Endothelial cell of umbilical vein (primary cell): ENCODE measurements at places on chromosomes 2 and 18. TPM values are rescaled to one million over a fixed set of nuclear protein-coding genes. Genes with fewer than 3 reads are reported as not detected.

DNA sequence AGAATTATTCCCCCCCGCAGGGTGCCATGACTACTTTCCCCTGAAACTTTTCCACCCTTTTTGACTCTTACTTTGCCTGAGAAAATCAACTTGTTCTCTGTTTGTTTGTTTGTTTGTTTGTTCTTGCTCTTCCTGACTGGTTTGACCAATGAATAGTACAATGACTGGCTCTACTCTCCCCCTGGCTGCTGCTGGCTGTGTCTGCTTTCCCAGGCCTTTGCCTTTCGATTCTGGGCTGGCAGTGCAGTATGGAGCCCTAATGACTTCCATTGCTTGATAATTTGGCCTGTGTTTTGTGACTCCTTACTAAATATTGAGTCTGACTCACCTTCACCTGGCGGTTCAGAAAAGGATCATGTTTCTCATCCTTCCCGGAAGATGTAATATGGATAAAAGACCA lies 241.1 kb downstream of the TMEM182 start:
- DNase-seq = no peak

GRCh38 chr2:180695586-180696401 lies 284.6 kb upstream of the UBE2E3 start:
- no peak for DNase-seq

DNA sequence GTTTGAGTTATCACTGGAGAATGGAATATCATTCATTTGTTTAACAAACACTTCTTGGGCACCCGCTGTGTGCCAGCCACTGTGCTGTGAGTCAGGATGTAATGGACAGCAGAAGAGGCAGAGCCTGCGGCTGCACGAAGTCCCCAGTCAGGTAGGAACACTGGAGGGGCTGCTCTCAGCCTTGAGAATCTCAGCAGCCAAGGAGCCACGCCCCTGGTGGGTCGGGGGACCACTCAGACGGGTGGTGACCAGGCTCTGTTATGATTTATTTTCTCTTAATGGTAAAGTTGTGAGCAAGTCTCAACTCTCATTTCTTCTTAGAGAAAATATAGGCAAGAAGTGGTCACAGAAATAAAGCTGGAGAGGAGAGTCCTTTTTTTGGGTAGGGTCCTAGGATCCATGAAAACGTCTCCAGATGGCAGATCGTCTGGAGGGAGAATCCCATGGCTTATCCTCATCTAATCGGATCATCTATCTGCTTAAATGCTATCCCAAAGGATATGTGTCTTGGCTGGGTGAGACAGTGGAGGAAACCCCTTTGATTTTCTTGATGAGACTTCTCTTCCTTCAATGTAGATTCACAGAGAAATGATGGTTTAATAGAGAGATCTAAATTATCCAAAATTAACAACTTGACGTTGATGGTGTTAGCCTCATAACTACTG lies 129.1 kb upstream of the LGALSL start:
- DNase-seq = no peak

DNA sequence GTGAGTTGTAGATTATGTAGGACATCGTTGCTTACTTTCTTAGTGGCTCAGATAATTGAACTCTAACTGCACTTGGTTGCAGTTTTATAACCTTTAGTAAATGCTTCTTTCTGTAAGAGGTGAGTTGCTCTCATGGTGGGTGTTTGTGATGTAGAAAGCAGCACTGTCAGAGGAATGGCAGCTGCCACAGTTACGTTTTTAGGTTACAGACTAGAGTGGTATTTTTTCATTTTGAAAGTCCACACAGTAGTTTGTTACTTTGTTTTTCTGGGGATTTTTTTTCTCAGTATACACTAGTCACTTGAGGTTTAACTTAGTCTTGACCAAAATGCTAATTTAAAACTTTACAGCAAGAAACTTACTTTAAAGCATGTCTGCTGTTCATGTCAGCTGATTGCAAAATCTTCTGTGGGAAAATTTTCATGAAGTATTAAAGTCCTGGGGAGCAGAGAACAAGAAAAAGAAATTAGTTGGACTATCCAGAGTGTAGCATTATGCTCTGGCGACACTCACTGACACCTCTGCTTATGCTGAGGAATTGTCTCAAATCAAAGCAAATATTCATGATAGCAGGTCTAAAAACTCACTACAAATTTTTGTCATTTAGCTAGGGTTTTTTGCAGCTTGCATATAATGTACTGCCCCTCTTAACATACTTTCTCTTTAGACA lies 14.8 kb downstream of the AFTPH start:
- no peak for DNase-seq

- no peak for DNase-seq
Measured at GRCh38 chr2:184637781-184638180, 39.5 kb downstream of the ZNF804A start.

- no peak for DNase-seq
Measured at GRCh38 chr18:68865021-68865420, 67.1 kb downstream of the CCDC102B start.

GRCh38 chr2:202355993-202356505 lies 20.1 kb upstream of the BMPR2 start:
- DNase-seq = no peak

DNA sequence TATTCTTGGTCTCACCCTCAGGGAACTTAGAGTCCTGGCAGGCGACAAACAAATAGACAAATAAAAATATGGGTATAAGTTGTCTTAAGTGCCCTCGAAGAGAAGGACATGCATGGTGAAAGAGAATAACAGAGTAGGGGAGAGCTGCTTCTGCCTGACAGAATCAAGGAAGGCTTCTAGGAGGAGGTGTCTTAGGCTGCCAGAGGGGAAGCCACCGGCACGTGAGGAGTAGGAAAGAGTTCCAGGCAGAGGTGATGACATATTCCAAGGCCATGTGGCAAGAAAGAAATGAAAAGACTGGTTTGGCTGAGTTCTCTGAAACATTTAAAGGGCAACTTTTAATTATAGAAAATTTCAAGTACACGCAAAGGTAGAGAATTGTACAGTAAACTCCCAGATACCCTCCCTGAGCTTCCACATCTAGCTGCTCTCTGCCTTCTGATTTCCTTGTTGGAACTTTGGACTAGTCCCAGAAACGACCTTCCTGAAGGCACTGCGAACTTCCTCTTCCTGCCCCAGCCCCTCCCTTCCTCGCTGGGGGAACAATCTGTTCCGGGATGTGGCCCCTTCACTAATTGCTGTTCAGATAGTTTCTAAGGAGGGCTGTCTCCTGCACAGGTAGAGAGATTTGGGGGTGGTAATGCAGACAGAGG lies 91.7 kb downstream of the DYSF start:
- DNase-seq = peak; percentile 31

- DNase-seq = no peak
Measured at GRCh38 chr2:226063704-226064440, 664.4 kb downstream of the NYAP2 start.

DNA sequence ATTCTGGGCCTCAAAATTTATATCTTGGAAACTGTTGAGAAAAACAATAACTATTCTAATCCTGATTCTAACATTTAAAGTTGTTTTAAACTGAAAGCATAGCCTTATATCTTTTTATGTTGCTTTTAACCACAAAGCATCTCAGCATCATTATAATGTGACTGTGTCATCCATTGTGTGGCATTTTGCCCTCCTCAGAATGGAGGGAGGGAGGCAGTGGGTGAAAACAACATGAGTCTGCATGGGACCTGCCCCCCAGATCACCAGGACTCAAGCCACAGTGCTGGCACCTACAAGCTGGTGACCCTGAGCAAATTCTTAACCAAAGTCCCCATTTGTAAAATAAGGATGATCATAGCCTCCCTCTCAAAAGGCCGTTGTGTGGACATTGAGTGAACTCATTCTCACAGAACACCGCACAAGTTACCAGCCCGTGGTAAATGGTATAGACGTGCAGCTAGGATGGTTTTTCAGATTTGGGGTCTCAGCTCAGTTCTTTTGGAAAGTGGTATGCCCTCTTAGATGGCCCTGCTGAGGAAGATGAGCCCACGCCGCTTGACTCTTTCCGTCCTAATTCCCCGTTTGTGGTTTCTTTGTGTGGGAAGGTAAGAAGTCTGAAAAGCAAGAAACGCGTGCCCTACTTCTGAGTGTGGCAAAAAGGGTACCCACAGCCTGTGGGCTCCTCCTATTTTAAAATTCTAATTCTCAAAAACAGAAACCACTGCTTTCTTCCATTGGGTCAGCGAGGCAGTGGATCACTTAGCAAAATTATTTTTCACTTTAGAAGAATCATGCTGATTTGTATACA lies 305.0 kb upstream of the ID2 start:
- no peak for DNase-seq

DNA sequence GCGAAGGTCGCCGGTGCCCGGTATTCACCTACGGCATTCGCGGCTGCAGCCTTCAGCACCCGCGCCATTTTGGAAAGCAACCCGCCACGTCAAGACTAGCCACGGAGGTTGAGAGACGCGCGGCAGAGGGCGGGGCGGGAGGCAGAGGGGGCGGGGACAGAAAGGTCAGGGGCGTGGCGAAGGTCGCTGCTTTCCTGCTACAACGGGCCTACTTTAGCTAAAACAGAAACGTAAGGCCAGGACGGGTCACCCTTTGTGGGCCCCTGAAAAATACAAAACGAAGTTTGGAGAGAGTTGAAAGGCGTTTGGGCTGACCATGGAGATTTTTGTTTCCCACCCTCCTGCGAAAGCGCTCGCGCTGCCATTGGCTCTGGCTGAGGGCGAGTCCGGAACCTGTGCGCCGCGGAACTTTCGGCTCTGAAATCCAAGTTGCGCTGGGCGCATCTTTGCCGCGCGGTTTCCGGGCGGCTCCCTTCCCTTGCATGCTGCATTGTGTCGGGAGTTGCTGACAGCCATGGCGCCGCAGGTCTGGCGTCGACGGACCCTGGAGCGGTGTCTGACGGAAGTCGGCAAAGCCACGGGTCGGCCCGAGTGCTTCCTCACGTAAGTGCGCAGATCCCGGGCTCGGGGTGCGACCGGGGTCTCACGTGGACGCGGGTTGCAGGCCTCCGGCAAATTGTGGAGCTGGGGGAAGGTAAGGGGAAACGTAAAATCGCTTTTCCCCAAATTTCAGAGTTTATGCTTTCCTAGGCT lies at the start of the genes MCEE and MPHOSPH10:
MCEE (minus strand) TSS at position 78 of the 753 bp plus-strand sequence; CDS start at position 68, 10 bp downstream.
MPHOSPH10 (plus strand) TSS at position 483 of the 753 bp plus-strand sequence; CDS start at position 515, 32 bp downstream.
- peak; percentile 89 for DNase-seq

DNA sequence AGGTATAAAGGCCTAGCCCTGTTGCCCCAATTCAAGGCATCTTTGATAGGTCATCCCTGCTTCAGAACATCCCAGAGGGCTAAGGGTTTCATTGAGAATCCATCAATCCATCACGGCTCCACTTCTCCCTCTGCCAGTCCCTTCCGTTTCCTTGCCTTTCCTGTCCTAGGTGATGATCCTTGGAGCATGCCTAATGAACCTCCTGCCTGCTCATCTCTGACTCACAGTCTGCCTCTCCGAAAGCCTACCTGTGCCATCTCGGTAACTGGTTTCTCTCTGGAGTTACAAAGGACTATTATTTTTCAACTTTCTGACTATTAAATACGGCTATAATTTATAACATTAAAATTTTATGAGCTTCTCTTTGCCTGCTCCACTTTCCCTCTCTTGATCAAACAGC lies 36.7 kb upstream of the OSBPL6 start:
- DNase-seq = no peak

DNA sequence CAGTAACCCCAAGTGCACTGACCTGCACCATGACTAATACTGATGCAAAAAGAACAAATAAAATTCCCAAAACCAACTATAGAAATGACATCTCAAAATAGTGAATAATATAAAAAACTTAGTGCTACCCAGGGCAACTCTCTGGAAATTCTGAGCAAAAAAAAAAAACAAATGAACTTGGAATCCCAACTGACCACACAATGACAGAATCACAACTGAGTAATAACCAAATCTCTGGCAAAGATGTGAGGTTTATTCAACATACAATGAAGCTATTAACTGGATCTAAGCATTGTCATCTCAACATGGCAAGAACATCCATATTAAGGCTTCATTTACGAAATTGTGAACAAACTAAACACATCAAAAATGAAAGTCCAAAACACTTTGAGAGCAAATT lies 22.7 kb downstream of the EXOC6B start:
- no peak for DNase-seq

GRCh38 chr2:160308476-160308875 lies 108.4 kb upstream of the ITGB6 start:
- no peak for DNase-seq

GRCh38 chr2:222408684-222409083 lies 15.7 kb upstream of the SGPP2 start:
- DNase-seq = no peak

GRCh38 chr18:5948237-5948636 lies 52.9 kb upstream of the TMEM200C start:
- DNase-seq = no peak

- no peak for DNase-seq
Measured at GRCh38 chr18:26618135-26618534, 69.8 kb upstream of the KCTD1 start.

GRCh38 chr2:23584054-23584745 lies 199.2 kb downstream of the KLHL29 start:
- DNase-seq = no peak

- DNase-seq = no peak
Measured at GRCh38 chr2:44936715-44937687, 4.5 kb upstream of the SIX3 start.

DNA sequence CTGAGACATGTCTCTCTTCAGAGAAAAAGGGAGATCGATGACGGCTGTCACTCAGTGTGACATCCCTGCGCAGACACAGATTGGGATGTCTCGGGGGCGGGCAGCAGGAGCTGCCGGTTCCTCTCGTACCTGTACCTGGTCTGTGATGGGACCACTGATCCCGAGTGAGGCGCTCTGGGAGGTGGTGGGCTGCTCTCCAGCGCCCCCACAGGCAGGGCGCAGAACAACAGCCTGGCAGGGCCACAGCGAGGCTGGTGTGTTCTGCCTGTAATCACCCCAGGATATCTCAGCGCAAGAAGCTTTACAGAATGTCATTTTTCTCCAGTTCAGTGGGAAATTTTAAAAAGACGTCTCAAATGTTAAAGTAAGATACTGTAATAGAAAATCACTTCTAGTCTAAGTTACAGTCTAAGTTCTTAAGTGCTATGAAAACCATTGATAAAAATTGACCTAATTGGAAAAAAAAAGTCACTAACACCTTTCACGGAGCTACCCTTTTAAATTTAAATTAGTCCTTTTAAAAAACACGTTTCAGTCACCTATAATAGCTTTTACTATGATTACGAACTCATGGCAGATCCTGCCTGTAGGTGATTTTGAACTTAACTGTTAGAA lies 189.8 kb downstream of the SNTG2 start:
- no peak for DNase-seq

The UCN gene
- total RNA-seq = 0.75 TPM in 1 of 2 replicates, not detected in the other

The APLF gene
- total RNA-seq = 2.3 and 2.4 TPM in 2 replicates

The MAP3K19 gene
- not detected in 2 replicates for total RNA-seq

The CPLX4 gene
- not detected in 2 replicates for total RNA-seq

The RFTN2 gene
- total RNA-seq = 8.0 and 9.9 TPM in 2 replicates

The ELOA2 gene
- total RNA-seq = not detected in 2 replicates

The MC2R gene
- total RNA-seq = not detected in 2 replicates

The POU3F3 gene
- total RNA-seq = not detected in 2 replicates
